ENCODE measurements at places on chromosomes 3 and 15.

DNA sequence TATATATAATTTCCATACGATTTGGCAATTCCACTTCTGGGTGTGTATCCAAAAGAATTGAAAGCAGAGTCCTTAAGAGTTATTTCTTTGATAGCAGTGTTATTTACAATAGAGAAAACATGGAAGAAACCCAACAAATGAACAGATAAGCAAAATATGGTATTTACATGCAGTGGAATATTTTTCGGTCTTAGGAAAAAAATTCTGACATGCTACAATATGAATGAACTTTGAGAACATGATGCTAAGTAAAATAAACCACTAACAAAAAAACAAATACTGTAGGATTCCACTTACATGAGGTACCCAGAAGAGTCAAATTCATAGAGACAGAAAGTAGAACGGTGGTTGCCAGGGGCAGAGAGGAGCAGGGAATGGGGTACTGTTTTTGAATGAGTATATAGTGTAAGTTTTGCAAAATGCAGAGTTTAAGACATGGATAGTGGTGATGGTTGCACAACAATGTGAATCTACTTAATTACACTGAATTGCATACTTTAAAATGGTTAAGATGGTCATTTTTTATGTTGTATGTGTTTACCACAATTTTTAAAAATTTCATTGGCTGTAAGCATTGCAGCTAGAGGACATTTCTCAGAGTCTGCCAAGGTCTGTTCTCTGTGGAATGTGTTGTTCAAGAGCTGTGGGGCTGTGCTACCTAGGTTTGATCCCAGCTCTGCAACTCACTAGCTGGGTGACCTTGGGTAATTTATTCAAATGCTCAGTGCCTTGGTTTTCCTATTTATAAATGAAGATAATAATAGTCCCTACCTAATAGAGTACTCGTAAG, 122.1 kb downstream of the MEX3B start:
- no peak for DNase-seq

GRCh38 chr15:101037090-101037830, 118.1 kb downstream of the LRRK1 start:
- no peak for DNase-seq

- DNase-seq = no peak
Measured at GRCh38 chr3:47780741-47781684, 680 bp downstream of the SMARCC1 start.

DNA sequence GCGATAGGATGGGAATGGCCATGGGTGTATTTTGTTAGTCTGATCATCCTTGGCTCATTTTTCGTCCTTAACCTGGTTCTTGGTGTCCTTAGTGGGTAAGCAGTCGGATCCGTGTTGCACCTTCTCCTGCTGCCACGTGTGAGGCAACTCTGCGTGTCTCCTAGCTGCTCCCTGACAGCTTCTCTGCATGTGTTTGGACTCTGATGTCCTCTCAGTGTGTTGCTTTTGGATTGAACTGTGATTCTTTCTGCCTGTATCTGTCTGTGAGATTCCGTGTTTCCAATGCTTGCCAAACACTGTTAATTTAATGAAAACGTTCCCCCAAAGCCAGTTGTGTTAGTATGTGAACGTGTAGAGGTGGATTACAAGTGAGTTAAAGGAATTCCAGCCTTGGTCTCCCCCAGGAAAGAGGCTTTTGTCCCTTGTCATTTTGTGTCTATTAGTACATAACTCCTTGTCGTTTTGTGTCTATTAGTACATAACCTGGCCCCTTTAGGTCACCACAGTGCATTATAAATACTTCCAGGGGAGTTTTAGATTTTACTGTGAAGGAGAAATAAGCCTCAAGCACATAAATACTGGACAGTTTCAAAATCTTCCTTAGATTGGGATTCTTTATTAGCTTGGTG, 172.4 kb downstream of the CHDH start:
- no peak for DNase-seq

DNA sequence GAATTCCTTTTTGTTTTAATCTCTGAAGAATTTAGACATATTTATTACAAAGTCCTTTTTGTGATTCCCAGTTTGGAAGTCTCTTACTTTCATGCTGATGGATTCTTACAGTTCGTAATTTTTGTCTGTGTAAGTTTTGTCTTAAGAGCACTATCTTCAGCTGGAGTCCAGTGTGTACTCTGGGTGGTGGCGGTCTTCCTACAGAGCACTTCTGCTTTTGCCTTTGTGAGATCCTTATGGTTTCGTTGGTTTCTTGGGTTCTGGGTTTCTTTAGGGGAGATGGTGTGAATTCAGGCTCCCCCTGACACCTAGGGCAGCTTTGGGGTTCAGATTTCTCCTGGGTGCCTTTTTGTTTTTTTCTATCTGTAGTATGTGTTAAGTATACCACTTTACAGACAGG, 45.3 kb downstream of the PLS1 start:
- DNase-seq = no peak

DNA sequence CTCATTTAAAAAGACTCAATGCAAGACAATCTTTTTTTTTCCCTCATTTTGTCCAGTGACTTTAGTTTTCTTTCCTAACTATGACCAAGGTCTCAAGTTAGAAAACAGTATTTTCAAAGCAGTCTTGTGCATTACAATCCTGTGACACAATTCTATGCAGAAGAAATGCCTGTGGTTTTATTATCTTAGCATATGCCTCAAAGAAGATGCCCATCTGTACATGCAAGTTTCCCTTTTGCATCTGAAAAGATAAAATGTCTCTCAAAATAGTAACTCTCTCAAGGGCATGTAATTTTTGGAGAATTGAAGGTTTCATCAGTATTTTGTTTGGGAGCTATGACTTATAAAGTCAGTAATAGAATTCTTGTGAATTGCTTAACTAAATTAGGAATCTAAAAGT, 292.0 kb upstream of the SUCLG2 start:
- no peak for DNase-seq
